ENCODE measurements at places on chromosomes 13 and 19.

- DNase-seq: no peak
Measured at GRCh38 chr13:102856557-102856956, 10.7 kb downstream of the ERCC5 start.

- no peak for DNase-seq
Measured at GRCh38 chr19:6228551-6229215, 51.1 kb downstream of the MLLT1 start.

GRCh38 chr19:11410682-11411081 lies 8.4 kb downstream of the RGL3 start:
- no peak for DNase-seq

- DNase-seq: no peak
Measured at GRCh38 chr19:41869374-41869955, 7.6 kb upstream of the CD79A start.

GRCh38 chr13:106105153-106105552 lies 430.3 kb downstream of the EFNB2 start:
- no peak for DNase-seq

- DNase-seq: no peak
Measured at GRCh38 chr13:31320946-31321345, 121.2 kb downstream of the B3GLCT start.

- no peak for DNase-seq
Measured at GRCh38 chr13:63481334-63481733, 2065.7 kb upstream of the PCDH20 start.

DNA sequence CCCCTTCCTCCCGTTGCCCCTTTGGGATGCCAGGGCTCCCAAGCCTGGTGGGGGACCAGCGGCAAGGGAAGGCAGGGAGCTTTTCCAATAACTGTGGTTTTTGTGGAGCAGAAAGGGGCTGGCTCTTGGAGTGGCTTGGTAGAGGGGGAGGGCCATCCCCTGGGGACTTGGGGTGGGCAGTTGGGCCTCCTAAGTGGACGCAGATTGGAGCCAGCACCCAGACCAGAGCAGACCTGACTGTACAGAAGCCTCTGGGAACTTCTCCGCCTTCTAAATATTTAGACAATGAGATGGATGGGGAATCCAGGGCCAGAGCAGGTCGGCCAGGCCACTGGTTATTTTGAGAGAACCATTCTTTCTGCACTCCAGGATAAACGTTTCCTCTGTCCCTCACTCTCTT lies 4.2 kb downstream of the PTGIR start:
- no peak for DNase-seq

DNA sequence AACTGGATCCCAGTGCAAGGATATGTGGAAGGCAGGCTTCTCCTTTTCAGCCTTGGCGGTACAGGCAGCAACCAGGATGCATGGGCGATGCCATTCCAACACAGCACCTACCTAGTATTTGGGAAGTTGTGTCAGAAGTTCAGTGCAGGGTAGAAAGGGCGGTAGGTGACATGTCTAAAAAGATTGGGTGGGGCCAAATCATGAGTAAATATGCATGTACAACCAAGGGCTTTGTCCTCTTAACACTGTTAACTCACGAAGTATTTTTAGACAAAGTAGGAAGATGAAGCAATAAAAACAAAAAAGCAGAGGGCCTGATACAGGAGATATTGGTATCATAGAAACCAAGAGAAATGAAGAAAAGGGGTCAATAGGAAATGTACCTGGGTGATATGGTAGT lies 392.1 kb downstream of the MYO16 start:
- no peak for DNase-seq

GRCh38 chr19:49229416-49229815 lies 71.8 kb downstream of the TRPM4 start:
- no peak for DNase-seq

GRCh38 chr19:14475251-14476073 lies at the start of gene PTGER1:
TSS of gene PTGER1 (minus strand) at chr19:14475354. CDS start at chr19:14474320, 1,034 bp downstream.
- no peak for DNase-seq

DNA sequence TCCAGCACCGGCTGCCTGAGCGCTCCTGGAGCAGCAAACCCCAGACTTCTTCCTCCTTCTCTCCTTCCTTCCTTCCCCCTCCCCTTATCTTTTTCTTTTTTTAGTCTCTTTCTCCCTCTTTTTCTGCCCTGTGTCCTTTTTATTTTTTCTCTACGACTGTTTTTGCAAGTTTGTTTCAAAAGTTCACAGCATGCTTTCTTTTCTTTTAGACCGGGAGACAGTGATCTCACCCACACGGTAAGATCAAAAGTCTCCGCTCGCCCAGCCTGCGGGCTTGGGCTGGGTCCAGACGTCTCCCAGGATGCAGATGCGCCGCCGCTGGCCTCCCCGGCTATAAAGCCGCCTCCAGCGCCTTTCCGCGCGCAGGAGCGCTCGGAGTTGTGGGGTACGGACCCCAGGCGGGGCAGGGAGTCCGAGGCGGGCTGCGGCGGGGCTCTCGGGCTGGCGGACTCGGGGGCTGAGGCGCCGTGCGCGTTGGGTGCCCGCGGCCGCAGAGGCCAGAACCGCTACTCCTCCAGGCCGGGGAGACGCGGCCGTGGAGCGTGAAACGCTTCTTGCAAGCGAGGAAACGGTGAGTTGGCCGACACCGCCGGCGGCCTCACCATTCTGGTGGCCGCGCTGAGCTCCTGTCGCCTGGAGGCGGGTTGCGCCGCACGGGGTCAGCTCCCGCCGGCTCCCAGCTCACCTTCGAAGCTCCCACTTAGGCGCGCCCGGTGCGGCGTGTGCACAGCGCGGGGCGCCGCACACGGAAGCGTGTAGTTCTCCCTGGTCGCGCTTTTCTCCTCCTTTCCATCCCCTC lies 2.0 kb upstream of the TSHZ3 start:
- no peak for DNase-seq

DNA sequence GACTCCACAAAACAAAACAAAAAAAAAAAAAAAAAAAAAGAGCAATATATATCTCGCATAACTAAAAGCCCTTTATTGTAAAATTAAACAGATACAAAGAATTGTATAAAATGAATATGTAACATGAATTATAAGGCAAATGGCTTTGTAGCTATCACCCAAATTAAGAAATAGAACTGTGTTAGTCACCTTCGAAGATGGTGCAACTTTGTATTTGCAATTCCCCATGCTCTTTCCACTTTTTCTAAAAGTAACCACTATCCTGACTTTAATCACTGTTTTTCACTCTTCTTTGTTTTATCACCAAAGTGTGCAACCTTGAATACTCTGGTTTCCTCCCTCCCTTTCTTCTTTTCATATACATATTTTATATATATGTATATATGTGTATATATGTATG lies 57.1 kb upstream of the HTR2A start:
- DNase-seq: no peak

DNA sequence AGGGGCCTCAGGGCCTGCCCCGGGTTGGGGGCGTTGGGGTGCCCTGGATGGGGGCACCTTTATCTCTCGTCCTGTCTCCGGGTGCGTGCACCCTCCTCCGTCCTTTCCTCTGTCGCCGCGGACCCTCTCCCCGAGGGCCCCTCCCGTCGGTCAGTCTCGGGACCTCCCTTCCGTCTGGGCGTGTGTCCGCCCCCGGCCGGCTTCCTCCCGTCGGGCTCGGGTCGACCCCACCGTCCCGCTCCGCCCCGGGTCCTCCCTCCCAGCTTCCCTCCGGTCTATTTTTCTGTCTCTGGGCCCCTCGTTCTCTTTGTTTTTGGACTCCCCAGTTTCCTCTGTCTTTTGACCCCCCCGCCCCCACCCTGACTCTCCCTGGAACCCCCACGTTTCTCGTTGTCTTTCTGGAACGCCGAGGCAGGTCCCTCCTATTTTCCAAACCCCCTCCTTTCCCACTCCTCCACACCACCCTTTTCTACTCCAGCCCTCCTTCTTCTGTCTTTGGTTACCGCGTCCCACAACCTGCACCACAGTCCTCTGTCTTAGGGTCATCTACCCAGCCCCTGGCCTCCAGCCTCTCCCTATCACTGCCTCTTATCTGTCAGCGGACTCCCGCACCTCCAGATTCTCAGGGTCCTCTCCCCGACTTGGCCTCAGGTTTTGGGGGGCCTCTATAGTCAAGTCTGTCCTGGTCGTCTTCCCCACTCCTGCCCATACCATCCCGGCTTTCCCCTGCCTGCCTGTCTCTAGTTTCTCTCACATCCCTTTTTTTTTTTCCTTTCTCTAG lies 757 bp downstream of the EGLN2 start:
- no peak for DNase-seq

- DNase-seq: no peak
Measured at GRCh38 chr19:1969176-1970002, 28.4 kb downstream of the CSNK1G2 start.

DNA sequence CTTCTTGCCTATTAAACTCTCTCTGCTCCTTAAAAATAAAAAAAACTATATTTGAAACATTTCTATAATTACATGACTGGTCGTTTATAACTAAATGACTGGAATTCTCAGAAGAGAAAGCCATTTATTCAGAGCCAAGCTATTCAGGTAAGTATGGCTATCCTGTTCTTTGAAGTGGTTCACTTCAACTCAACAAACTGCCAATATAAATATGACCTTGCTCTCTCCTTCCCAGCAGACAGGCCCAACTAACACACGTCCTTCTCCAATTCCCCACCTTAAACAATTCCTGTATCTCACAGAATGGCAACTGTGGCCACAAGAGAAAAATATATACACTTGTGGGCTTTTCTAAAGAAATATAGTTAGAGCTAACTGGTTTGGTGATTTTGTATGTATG lies 153.9 kb downstream of the MIPEP start:
- DNase-seq: no peak

DNA sequence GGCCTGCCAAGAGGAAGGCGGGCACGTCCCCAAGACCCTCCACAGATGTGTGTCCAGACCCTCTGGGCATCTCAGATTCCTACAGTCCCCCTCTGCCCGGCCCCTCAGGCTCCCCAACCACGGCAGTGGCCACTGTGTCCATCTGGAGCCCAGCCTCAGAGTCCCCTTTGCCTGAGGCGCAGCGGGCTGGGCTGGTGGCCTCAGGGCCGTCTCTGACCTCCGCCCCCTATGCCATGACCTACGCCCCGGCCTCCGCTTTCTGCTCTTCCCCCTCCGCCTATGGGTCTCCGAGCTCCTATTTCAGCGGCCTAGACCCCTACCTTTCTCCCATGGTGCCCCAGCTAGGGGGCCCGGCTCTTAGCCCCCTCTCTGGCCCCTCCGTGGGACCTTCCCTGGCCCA lies 17.7 kb downstream of the CRX start:
- DNase-seq: no peak

- no peak for DNase-seq
Measured at GRCh38 chr19:35845215-35846037, 6.9 kb downstream of the NPHS1 start.

DNA sequence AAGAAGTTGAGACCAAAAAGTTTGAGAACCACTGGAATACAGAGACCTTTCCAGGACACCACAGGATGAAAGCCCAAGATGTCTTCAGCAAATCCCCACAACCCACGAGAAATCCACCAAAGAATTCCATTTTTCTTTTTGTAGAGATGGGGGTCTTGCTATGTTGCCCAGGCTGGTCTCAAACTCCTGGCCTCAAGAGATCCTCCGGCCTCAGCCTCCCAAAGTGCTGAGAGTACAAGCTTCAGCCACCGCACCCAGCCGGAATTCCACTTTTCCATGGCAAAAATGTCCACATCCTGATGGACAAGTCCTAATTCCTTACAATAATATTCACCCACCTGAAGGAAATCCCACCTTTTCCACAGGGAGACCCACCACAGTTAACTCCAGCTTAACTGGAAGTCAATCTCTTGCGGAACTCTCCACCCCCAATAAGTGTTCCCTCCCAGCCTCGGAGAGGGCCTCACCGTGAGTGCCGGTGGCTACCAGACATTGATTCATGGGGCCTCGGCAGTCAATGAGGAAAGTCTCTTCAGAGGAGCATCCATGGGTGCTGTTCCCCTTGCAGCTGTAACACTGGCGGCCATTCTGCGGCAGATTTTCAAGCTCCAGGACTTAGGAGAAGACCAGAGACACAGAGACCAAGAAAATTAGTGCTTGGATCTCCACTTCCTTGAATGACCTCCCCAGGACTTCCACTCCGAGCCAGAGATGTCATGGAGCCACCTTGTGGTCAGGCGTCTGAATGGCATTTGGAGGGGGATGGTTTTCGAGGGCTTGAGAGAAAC lies 12.3 kb upstream of the CADM4 start:
- DNase-seq: peak; percentile 10

- no peak for DNase-seq
Measured at GRCh38 chr13:111265006-111265700, 55.3 kb upstream of the TEX29 start.
